ENCODE measurements at places on chromosomes 12 and 14. TPM values are rescaled to one million over a fixed set of nuclear protein-coding genes. Genes with fewer than 3 reads are reported as not detected.
A peak's percentile ranks its signal among the peaks of the same experiment; 100 is the strongest.

Gene PRKD1
- not detected for total RNA-seq

Gene GPRC5D
- total RNA-seq: not detected

GRCh38 chr14:103871596-103872480, 24.5 kb upstream of the PPP1R13B start:
- H3K36me3 ChIP-seq: no peaks in the 10 kb centered on the region
- no peaks in the 10 kb centered on the region for H3K27me3 ChIP-seq
- peak; percentile 90 for DNase-seq
- H3K4me1 ChIP-seq: peaks cover 14% of the 10 kb centered on the region
- peak overlapping the region; percentile 88 for H3K27ac ChIP-seq

DNA sequence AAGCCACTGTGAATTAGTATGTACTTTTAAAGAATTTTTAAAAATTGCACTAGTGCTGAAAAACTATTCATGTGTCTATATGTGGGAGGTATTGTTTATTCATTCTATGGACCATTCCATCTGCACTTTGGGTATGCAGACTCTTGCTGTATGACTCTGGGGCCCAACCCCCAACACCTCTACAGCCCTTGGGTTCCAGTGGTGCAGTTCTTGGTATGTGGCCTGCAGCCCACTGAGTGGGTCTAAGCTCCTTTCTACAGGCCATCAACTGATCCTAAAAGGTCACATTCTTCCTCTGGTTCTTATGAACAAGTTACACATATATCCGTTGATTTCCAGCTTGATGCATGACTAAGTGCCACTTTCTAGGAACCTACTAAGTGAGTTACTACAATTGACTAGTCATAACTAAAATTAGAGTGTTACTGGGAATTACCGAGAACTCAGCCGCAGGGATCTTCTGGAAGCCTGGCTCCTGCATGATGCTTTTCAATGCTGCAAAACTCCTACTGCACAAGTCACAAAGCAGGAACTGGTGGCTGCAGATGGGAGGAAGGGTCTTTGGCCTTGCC, 62.4 kb upstream of the MED13L start:
- H3K4me1 ChIP-seq: no peaks in the 10 kb centered on the region
- H3K27ac ChIP-seq: no peak overlapping the region
- no peaks in the 10 kb centered on the region for H3K27me3 ChIP-seq
- H3K36me3 ChIP-seq: no peaks in the 10 kb centered on the region

- no peak within 1 kb of the TSS for H3K27ac ChIP-seq
- DNase-seq: peak; percentile 28
- H3K36me3 ChIP-seq: no peaks in the 10 kb centered on the region
- peaks cover 64% of the 10 kb centered on the region for H3K27me3 ChIP-seq
Measured at GRCh38 chr14:85529803-85530574, at the start of gene FLRT2. TSS of gene FLRT2 (plus strand) at chr14:85530144. CDS start at chr14:85621515, 91,371 bp downstream.

- no peaks in the 10 kb centered on the region for H3K27me3 ChIP-seq
- H3K36me3 ChIP-seq: peaks cover 8% of the 10 kb centered on the region
- peak overlapping the region; percentile 69 for H3K4me3 ChIP-seq
- no peak for DNase-seq
Measured at GRCh38 chr12:4147031-4147481, 126.5 kb upstream of the CCND2 start.

GRCh38 chr14:93536945-93537344, 106.2 kb downstream of the UNC79 start:
- DNase-seq: no peak
- H3K4me1 ChIP-seq: no peaks in the 10 kb centered on the region
- H3K27ac ChIP-seq: no peak overlapping the region
- no peak overlapping the region for H3K4me3 ChIP-seq
- no peaks in the 10 kb centered on the region for H3K36me3 ChIP-seq

- H3K27me3 ChIP-seq: no peaks in the 10 kb centered on the region
- H3K4me1 ChIP-seq: no peaks in the 10 kb centered on the region
- no peak overlapping the region for H3K4me3 ChIP-seq
- no peak overlapping the region for H3K27ac ChIP-seq
- no peak for DNase-seq
Measured at GRCh38 chr14:38502239-38502638, 246.3 kb upstream of the CLEC14A start.

DNA sequence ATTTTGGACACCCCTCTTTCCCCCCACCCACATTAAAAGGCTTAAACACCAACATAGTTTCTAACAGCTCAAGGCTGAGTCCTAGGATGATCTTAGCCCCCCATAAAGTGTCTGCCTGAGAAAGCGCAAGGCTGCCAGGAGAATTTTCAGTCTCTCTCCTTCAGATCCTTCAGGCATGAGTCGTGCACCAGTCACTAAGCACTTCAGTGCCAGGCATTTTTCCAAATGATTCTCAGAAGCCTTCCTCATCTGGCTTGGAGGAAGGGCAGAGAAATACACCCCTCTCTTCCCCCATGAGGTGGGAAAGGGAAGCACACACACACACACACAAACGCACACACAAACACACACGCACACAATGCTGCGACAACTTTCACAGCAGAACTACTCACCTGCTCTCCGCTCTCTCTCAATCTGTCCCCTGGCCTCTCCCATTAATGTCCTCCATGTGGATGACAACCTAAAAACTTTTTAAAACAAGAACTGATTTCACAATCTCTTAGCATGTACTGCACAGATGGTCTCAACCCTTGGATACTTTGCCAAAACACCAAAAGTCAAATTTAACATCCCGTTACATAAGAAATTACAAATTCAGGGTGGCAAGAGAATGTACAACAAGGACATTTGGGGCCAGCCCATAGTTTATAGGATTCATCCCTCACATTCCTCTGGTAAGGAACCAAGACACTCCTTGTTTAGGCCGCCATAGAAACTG, 49.8 kb downstream of the CKAP4 start:
- DNase-seq: no peak
- H3K27me3 ChIP-seq: peaks cover 8% of the 10 kb centered on the region
- H3K36me3 ChIP-seq: no peaks in the 10 kb centered on the region

DNA sequence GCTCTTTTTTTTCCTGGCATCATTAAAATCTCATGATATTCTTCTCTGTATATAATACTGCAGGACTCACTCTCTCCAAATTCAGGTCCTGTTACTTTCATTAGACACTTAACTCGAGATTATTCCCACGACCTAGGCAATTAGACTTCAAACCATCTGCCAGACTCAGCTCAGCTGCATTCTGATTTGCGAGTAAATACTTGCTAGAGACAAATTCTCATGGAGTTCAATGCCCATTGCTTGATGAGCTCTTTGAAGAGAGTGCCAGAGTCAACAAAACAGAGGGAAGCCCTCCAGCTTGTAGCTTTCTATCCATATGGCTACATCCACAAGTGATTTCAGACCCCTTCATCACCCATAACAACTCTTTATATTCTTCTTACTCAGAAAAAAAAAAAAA, 88.3 kb downstream of the GTF2A1 start:
- H3K27me3 ChIP-seq: no peaks in the 10 kb centered on the region
- no peak overlapping the region for H3K27ac ChIP-seq

GRCh38 chr12:110020956-110021355, 21.7 kb downstream of the ANKRD13A start:
- H3K4me3 ChIP-seq: no peak overlapping the region
- peaks cover 31% of the 10 kb centered on the region for H3K36me3 ChIP-seq
- no peak for DNase-seq
- peaks cover 2% of the 10 kb centered on the region for H3K4me1 ChIP-seq
- H3K27ac ChIP-seq: no peak overlapping the region
- H3K27me3 ChIP-seq: no peaks in the 10 kb centered on the region

GRCh38 chr12:104467346-104467837, 10.6 kb downstream of the CHST11 start:
- H3K4me3 ChIP-seq: peak overlapping the region; percentile 71
- H3K27me3 ChIP-seq: no peaks in the 10 kb centered on the region
- H3K36me3 ChIP-seq: peaks cover 46% of the 10 kb centered on the region
- H3K27ac ChIP-seq: peak overlapping the region; percentile 78
- peaks cover 81% of the 10 kb centered on the region for H3K4me1 ChIP-seq
- DNase-seq: no peak

- DNase-seq: no peak
- no peak overlapping the region for H3K4me3 ChIP-seq
- no peaks in the 10 kb centered on the region for H3K4me1 ChIP-seq
- no peak overlapping the region for H3K27ac ChIP-seq
Measured at GRCh38 chr12:39966721-39967120, 139.2 kb downstream of the SLC2A13 start.

DNA sequence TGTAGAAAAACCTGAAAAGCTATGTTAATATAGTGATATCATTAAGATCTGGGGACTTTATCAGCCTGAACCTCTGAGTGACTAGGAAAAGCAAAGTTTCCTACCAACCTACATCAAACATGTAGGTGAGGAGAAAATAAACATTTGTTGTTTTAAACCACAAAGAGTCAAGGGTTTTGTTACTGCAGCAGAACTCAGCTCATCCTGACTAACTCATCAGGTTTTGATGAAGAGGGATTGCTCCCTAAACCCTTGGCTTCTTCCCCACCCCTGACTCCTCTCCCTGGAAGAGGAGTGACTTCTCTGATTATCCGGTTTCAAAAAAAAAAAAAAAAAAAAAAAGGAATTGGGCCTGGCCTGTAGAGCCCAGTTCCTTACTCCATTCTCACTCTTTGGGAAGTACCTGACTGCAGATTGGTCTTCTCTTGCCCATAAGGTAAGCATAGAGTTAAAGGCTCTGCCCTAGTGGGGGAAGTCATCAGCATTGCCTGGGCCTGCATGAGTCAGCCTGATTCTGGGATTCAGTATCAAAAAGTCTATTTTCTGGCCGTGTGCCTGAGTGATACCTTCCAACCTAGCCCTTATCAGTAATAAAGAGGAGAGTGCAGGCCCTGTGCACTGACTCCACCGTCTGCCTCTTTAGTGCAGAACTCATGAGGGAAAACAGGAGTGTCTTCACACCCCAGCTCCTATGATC, 16.9 kb downstream of the BDKRB1 start:
- no peak overlapping the region for H3K4me3 ChIP-seq
- H3K36me3 ChIP-seq: no peaks in the 10 kb centered on the region
- H3K27ac ChIP-seq: no peak overlapping the region
- peaks cover 5% of the 10 kb centered on the region for H3K27me3 ChIP-seq
- no peak for DNase-seq

DNA sequence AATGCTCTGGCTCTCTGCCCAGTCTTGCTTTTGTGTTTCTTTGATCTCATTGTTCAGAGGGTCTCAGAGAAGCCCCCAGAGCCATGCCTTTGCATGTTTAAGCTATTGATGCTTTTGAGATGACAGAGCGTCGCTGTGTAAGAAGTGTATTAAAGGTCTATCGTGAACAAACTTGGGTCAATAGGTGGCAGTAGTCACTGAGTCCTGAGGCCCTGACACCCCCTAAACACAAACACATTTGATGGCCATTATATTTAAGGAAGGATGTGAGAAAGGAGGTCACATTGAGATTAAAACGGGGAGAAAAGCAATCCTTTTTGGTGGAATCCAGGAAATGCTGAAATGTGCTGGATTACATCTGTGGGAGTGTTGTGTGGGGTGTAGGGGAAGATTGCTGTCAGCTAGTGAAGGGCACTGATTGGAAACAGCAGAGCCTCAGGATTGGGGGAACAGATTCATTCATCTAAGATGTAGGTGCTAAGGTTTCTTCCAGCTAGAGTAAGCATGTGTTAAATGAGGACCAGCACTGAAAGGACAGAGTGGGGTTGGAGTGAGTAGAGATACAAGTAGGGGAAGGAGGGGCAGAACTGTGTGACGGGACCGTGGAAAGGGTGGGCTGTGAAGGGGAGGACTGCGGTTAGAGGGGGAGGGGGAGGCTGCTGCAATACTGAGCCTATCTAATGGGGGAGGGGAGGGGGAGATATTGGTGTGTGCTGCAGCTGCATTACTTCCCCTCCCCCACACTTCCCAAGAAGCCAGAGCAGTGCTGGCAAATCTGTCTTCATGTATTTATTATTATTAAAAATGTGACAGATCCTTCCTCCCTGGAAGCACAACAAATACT, 12.7 kb downstream of the NGDN start:
- H3K4me3 ChIP-seq: no peak overlapping the region
- H3K27me3 ChIP-seq: no peaks in the 10 kb centered on the region
- H3K27ac ChIP-seq: no peak overlapping the region
- no peak for DNase-seq
- H3K4me1 ChIP-seq: peaks cover 12% of the 10 kb centered on the region

DNA sequence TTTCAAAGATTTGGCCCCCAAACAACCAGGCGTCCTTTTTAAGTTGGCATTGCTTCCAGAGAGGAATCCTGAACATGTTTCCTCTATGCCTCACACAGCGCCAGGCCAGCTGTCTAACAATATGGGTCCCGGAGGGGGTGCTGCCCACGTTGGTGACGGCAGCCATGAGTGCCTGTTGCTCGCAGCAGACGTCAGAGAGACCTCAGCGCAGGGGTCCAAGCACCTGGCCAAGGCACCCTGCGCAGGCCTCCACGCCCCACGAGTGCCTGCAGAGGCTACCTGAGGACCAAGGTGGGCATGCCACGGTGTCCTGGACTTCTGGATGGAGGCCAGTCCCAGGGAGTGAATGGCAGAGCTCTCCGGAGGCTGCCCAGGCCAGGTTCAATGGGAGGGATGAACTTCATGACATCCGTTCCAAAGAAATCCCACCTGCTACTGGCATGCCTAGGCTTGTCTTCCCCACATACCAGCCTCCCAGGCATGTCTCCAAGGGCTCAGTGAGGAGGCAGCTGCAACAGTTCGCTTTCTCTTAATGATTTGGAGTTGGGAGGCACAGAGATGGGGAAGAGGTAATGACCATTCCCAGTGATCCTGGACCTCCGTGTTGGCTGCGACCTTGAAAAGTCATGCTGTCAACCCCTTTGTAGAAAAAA, 11.6 kb upstream of the FOXN3 start:
- peak overlapping the region; percentile 84 for H3K4me3 ChIP-seq
- H3K4me1 ChIP-seq: peaks cover 62% of the 10 kb centered on the region
- peaks cover 11% of the 10 kb centered on the region for H3K36me3 ChIP-seq
- DNase-seq: peak; percentile 39

DNA sequence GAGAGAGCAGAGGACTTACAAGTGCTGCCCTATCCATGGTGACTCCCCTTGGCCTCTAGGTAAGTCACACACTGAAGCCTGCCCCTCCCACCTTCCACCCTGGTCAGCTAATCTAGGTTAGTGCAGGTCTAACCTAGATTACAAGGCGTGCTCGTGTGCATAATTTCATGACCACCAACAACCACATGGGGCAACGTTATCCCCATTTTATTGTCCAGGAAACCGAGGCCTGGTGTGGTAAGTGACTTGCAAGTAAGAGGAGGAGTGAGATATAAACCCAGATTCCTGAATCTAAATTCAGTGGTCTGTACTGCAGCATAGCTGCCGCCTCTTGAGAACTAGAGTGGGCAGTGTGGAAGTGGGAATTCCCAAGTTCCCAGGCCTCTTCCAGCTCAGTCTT, 171.1 kb downstream of the DAD1 start:
- no peak overlapping the region for H3K4me3 ChIP-seq
- no peak for DNase-seq
- no peaks in the 10 kb centered on the region for H3K4me1 ChIP-seq
- no peaks in the 10 kb centered on the region for H3K27me3 ChIP-seq
- no peaks in the 10 kb centered on the region for H3K36me3 ChIP-seq
- no peak overlapping the region for H3K27ac ChIP-seq
